ENCODE measurements at places on chromosomes 3 and 15.

GRCh38 chr3:17087509-17087908 lies 202.8 kb downstream of the PLCL2 start:
- DNase-seq, result no peak

DNA sequence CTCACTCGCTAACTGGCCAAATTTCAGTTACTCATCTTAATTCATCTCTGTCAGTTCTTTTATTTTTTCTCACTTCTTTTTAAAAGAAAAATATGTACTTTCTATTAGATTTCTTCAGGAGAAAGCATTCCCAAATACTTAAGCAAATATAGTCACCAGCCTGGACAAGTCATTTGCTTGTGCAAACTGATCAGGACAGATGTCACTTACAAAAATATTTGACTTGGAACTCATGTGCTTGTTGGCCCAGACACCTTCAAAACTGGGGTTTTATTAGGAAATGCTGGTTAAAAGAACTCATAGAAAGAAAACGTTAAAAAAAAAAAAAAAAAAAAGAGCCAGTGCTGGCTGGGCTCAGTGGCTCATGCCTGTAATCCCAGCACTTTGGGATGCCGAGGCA lies 31.3 kb upstream of the FOXP1 start:
- no peak for DNase-seq

- peak; percentile 74 for DNase-seq
These were observed 23.5 kb upstream of the CLN6 start for GRCh38 chr15:68252925-68253534.

GRCh38 chr15:25829073-25829472 lies 34.1 kb downstream of the ATP10A start:
- DNase-seq, result no peak

DNA sequence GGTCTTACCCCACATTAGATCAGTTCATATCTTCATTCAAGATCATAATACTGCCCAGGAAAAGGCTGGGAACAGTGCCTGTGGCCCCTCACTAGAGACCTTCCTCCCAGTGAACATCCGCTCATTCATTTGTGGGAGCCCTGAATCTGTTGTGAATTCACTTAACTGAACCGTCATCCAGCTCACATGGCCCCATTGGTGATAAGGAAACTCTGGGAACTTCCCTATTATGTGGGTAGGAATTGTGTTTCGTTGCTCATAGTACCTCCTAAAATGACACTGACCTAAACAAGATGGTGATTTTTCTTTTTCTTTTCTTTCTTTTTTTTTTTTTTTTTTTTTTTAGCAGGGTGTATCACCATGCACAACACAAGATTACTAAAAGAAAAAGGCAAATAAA lies 6.8 kb upstream of the MESP2 start:
- no peak for DNase-seq

DNA sequence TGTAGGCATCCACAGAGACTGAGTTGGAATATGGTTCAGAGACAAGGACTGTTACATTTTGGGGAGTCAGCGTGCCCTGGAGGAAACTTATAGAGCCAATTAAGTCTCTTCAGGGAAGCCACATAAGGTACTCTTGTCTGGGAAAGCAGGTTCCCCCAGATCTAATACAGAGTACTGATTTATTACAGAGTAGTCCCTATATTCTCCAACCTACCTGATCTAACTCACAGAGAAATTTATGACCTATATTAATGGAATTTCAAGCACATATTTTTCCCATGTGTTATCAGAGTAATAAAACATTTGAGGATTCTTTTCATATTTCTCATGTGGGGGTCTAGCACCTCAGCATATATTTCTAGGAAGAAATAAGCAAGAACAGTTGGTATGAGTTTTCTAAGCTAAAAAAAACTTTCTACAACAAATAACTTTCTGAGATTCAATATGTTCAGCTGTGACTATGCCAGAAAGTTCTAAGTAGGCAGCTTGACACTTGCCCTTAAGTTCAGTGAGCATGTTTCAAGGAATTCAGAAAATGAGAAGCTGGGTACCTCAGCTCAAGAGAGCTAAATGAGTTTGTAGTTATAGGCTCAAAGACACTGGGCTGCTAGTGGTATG lies 75.3 kb upstream of the COL8A1 start:
- DNase-seq, result no peak

- DNase-seq, result no peak
These were observed 438 bp downstream of the SHOX2 start for GRCh38 chr3:158105710-158106253.

GRCh38 chr3:40414270-40414669 lies 27.3 kb downstream of the ENTPD3 start:
- DNase-seq, result no peak

DNA sequence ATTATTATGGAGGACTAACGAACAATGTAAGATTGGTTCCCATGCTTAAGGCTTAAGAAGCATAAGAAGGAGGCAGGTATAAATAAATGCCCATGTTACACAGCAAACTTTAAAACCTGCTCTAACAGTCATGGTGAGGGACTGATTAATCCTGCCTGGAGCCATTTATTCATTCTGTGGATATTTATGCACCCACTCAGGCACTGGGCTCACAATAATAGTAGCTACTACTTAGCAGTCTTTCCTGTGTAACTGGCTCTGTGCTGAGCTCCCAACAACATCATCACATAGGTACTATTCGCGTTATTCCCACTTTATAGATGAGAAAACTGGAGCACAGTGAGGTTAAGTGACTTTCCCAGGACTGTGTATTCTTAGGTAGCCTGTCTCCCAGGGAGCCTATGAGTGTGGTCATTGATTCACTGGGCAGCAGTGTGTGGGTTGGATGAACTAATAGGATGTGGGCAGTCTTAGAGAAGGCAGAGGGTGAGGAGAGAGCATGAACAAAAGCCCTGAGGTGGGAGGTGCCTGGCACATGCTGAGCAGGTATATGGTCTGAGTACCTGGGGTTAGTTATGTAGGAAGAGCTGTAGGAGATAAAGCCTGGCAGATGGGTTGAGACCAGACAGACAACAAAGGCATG lies 44.1 kb upstream of the UMPS start:
- no peak for DNase-seq

Measured in midbrain (tissue), 1 donor.